Stimulated activated CD4-positive, alpha-beta T cell treated with anti-CD3 and anti-CD28 coated beads, Interleukin-4, amount 100 ng/mL, for 1 hour (primary cell): ENCODE measurements at places on chromosomes 1 and 21.

GRCh38 chr21:25508364-25508763, 98.9 kb downstream of the MRPL39 start:
- DNase-seq: no peak

GRCh38 chr1:119286587-119287181, 81.9 kb upstream of the HAO2 start:
- no peak for DNase-seq

DNA sequence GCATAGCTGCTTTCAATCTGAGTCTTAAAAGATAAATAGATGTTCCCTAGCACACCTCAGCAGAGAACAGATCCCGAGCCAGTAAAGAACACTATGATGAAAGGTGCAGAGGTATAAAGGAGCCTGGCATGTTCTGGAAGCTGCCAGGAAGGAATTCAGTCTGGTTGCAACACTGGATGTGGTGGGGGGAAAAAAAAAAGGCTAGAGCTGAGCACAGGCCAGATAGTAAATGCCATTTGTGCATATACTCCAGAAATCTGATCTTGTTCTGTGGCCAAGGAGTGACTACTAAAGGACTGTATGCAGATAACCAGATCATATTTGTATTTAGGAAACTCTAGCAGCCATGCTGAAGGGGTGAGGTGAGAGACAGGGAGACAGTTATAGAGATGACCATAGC, 240.3 kb downstream of the VAV3 start:
- DNase-seq: no peak

DNA sequence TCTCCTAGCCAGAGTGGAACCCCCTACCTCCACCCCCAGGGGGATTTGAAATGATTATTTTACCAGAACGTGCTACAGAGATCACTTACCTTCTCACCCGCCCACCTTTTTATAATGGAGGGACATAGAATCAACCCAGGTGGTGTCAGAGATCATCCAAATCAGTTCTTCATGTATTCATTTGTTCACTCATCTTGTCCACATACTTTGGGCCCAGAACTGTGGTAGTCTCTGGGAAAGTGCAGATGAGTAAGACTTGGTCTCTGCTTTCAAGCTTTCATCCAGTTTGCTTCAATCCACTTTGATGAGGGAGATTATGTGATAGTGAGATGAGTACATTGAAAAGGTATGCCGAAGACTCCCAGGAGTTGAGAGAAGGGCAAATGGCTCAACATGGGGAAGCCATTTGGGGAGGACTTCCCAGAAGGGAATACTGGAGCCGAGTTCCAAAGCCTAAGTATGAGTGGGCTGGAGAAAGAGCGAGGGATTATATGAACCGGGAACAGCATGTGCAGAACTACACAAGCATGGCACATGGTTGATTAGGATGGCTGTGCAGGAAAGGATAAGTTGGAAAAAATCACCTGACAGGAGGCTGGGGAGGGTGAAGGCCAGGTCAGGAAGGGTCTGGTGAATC, 1.9 kb downstream of the FGGY start:
- no peak for DNase-seq

DNA sequence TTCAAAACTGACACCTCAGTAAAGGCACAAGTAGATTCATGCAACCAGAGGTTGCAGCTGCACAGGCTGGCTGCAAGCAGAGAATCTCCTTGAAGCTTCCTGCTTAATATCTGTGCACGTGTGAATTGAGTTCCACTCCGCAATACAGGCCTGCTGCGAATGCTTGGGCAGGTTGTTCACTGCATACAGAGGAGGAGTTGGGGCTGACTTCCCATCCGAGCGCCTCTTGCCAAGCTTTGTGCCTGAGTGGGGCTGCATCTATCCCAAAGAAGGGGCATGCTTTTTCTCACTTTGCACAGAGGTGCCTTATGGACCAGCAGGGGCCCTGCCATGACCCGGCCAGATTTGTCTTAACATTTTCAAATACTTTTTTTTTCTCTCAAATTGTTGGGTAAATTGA, 17.9 kb upstream of the PADI1 start:
- DNase-seq: no peak

GRCh38 chr1:163131981-163132380, 62.8 kb downstream of the RGS4 start:
- no peak for DNase-seq

DNA sequence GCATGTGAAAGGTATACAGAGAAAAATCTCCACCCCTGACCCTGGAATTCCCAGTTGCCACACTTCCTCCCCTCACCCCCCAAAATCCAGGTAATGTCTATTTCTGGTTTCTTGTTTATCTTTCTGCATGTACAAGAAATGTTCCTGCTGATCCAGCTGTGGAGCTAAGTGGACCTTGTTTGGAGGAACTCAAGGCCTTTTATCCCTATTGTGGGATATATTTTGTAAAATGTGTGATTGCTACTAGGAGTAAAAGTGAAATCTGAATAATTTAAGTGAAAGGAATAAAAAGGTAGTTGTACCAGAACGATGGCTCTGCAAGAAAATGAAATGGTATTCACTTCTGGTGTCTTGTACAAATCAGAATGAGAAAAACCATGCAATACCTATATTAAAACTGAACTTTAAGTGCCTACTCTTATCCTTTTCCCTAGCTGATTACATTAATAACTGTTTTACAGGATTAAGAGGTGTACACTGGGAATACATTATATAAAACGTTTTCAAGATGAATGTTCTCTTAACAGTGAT, 3.0 kb downstream of the SPEN start:
- DNase-seq: no peak

GRCh38 chr1:231207437-231207836, 33.6 kb upstream of the GNPAT start:
- no peak for DNase-seq

DNA sequence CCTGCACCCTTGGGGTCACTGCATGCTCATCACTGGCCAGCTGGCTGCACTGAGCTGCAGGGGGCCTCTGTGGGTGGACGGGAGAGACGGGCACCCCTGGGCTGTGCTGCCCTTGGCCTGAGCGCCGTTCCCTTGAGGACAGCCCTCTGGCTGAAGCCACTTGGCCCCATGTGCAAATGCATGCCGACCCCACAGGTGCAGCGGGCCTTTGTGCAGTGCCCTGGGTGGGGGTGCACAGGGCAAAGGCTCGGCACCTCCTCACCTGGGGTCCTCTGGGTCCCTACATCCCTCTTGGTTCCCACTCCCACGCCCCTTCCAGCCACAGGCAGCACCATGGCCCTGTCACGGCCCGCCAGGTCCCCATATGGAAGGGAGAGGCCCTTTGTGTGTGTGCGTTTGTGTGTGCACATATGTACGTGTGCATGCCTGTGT, 41.3 kb downstream of the COQ8A start:
- no peak for DNase-seq

GRCh38 chr1:29428997-29429396, 192.7 kb downstream of the PTPRU start:
- DNase-seq: no peak

- DNase-seq: no peak
Observed at GRCh38 chr1:104028416-104029035, 278.8 kb downstream of the AMY1C start.

- DNase-seq: no peak
Observed at GRCh38 chr1:172781513-172782140, 122.7 kb downstream of the FASLG start.

- DNase-seq: no peak
Observed at GRCh38 chr1:244322791-244323521, 128.8 kb downstream of the ADSS2 start.

- DNase-seq: peak; percentile 54
Observed at GRCh38 chr1:4585216-4585615, 69.2 kb upstream of the AJAP1 start.

GRCh38 chr1:41479000-41479807, 5.3 kb downstream of the EDN2 start:
- DNase-seq: no peak

DNA sequence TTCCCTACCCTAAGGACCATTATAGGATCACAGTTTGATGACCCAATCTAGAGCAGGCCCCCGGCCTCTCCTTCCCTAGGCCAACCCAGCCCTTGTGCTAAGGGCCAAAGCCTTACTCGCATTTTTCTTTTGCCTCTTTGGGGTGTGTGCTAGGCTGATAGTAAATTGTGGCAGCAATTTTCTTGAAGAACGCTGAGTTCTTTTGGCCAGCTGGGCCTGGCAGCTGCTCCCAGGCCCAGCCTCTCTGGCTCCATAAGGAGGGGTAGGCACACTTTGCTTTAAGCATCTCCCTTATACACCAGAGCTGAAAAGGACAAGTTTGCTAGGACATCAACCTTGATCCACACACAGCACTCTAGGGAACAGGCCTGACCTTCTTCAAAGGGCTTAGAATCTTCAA, 4.2 kb downstream of the OLFML2B start:
- no peak for DNase-seq

- no peak for DNase-seq
Observed at GRCh38 chr1:44460107-44460882, 55.2 kb downstream of the RNF220 start.

DNA sequence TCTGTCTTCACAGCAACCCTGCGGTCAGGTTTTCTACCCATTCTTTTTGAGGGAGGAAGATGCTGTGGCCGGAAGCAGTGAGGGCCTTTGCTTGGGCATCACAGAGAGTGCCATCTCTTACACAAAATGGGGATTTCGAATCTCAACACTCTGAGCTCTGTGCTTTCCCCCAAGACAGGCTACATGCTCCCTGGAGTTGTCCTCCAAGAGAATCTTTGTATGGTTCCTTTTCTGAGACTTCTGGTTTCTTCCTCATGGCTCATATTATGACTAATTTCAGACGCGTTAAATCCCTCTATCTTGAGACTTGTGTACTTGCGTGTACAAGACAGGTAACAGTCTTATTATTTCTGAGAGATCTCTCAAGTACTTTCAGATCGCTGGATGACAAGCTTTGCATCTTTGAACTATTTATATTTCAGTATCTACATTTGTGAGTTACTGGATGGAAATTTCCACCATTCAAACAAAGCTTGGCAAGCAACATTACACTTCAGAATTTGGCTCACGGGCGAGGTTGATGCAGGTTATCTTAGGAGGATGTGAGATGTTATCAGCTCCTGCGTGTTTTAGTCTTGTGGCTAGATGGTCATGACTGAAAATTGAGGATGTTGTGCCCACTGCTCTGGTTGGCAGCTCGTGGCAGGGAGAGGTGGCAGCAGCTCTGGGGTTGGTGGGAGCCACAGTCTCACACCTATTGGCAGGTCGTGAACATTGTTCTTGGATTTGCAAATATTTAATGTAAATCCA, 19.4 kb downstream of the ABCG1 start:
- DNase-seq: peak; percentile 17

GRCh38 chr1:229253151-229253974, 17.5 kb upstream of the RAB4A start:
- no peak for DNase-seq

DNA sequence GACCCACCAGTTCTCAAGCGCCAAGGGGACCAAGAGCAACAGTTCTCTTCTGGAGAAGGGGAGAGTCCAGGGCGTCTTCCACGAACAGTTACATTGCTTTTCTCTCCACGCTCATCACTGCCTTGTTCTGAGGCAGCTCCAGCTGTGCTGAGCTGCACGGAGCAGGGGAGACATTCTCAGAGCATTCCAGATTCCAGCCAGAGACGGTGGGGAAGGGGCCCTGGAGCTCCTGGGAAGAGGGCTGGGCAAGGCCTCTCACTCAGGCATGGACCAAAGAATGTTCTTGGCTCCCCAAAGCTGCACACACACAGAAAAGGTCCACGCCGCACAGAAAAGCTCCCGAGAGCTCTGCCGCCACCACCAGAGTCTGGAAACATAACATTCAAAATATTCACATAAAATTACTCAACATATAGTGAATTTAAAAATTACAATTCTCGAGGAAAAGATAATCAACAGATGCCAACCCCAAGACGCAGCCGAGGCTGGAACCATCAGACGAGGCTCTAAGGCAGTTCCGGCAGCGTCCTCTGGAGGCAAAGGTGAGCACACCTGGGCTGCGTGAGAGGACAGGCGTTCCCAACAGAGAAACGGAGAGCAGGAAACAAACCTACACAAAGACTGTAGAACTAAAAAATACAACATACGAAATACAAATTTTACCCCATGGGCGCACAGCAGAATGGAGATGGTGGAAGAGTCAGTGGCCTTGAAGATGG, 40.5 kb downstream of the UBE2G2 start:
- peak; percentile 31 for DNase-seq

DNA sequence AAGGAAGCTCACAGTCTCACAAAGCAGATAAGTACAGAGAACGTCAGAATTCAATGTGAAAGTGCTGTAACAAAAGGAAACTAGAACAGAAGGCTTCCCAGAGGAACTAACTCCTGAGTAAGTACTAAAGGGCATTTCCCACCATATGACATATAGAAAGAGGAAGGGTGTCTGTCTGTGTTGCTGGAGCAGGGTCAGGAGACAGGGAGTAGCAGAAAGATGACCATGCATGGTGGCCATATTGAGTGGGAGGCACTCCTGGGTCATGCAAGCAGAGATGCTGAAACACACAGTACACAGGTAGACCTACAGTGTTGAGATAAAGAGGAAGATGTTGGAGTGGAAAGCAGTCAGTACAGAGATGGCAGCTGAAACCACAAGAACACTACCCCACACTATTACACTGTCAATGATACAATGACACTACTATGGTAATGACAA, 47.3 kb downstream of the SLC25A24 start:
- DNase-seq: no peak

DNA sequence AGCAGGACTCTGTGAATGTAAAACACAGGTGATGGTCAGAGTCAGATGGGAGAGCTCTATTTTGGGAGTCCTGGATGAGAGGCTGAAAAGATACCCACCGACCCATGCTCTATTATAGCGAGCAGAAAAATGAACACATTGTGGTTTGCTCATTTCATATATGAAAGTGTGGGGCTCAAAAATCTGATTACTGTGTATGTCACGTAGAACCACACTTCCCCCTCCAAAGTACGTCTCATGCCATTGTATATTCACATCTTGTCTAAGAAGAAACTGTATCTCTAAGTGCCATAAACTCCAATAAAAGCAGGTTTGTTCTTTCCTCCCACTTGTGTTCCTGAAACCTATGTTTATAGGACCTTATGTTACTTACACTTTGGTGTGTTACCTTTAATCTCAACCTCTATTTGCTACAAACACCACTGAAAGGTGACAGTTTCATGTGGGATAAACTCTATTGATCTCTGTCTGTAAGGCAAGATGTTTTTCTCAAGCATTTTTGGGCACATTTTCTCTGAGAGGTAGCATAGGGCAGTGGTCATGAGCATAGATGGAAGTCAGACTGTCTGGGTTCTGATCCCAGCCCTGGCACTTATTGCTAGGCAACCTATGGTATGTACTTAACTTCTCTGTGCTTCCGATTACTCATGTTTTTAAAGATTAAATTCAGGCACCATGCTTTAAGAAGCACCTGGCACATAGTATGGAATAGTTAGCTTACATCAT, 214.4 kb downstream of the ST6GALNAC3 start:
- no peak for DNase-seq

- DNase-seq: no peak
Observed at GRCh38 chr1:18923756-18924211, 21.4 kb upstream of the ALDH4A1 start.

DNA sequence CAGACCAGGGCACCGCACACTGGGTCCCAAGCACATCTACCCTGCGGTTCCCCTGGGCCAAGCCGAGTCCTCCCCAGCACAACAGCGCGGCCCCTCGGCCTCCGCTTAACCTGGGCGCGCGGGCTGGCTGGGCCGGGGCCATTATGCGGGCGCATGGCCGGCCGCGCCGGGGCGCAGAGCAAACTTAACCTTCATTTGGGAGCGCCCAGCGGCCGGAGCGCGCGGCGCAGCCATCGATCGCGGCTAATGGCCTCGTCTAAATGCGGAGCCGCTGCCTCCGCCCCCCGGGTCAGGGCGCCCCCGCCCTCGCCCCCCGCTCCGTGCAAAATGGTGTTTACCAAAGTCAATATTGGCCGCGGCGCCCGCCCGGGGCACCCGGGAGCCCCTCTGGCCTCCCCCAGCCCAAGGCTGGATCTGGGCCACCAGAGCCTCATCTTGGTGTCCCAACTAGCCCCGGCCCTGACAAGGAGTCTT, 272.1 kb downstream of the TRABD2B start:
- no peak for DNase-seq
